ENCODE measurements at places on chromosomes 7 and 10. TPM values are rescaled to one million over a fixed set of nuclear protein-coding genes. Genes with fewer than 3 reads are reported as not detected.

Gene CPEB3
- 0.37 TPM for total RNA-seq

Gene PRPS1L1
- total RNA-seq, result not detected

Gene CDK1
- total RNA-seq, result 86.2 TPM

Gene METTL27
- 11.5 TPM for total RNA-seq

Gene PDE6C
- not detected for total RNA-seq

Gene ARHGAP22
- total RNA-seq, result 3.7 TPM

Gene SRRM3
- 10.0 TPM for total RNA-seq

Gene CNNM1
- 22.7 TPM for total RNA-seq

Gene CYP2C8
- not detected for total RNA-seq

Gene OR2A7
- total RNA-seq, result not detected

Gene SPAM1
- total RNA-seq, result not detected

Gene CALHM3
- 0.60 TPM for total RNA-seq

Gene MAGI2
- 0.46 TPM for total RNA-seq

Gene IRF5
- total RNA-seq, result 13.7 TPM

Gene PCDH15
- total RNA-seq, result not detected

Gene PRXL2A
- 42.7 TPM for total RNA-seq

Gene OR6V1
- not detected for total RNA-seq

Gene MMD2
- total RNA-seq, result not detected

Gene RGR
- not detected for total RNA-seq

Gene C10orf67
- total RNA-seq, result 0.17 TPM

Gene CYP2C19
- total RNA-seq, result not detected

Gene PRRT4
- total RNA-seq, result 0.54 TPM

Gene LIPF
- total RNA-seq, result not detected

Gene SYNPO2L
- total RNA-seq, result not detected

Gene ARHGEF35
- total RNA-seq, result 0.26 TPM

Gene SNX10
- 4.6 TPM for total RNA-seq

Gene MYL10
- total RNA-seq, result not detected

Gene SKIDA1
- 1.5 TPM for total RNA-seq

Gene DRGX
- total RNA-seq, result 0.09 TPM

Gene CCDC3
- 1.2 TPM for total RNA-seq

Gene CRPPA
- total RNA-seq, result 0.57 TPM

Gene VIPR2
- total RNA-seq, result not detected

Gene HOXA11
- total RNA-seq, result 0.77 TPM

Gene MMRN2
- total RNA-seq, result 0.81 TPM

Gene DUSP5
- 134 TPM for total RNA-seq

Gene PRSS37
- total RNA-seq, result not detected

Gene HIBADH
- 45.0 TPM for total RNA-seq

Gene WDR86
- 0.38 TPM for total RNA-seq

Gene PPIA
- 6,331 TPM for total RNA-seq

Measured in A549 treated with CORT108297 at 1 μM for 4 hours (cell line).